Right ventricle myocardium superior (tissue), 1 donor: ENCODE measurements at places on chromosomes 3 and 15.

- DNase-seq = no peak
Observed at GRCh38 chr15:66100761-66101160, 152.8 kb downstream of the MEGF11 start.

DNA sequence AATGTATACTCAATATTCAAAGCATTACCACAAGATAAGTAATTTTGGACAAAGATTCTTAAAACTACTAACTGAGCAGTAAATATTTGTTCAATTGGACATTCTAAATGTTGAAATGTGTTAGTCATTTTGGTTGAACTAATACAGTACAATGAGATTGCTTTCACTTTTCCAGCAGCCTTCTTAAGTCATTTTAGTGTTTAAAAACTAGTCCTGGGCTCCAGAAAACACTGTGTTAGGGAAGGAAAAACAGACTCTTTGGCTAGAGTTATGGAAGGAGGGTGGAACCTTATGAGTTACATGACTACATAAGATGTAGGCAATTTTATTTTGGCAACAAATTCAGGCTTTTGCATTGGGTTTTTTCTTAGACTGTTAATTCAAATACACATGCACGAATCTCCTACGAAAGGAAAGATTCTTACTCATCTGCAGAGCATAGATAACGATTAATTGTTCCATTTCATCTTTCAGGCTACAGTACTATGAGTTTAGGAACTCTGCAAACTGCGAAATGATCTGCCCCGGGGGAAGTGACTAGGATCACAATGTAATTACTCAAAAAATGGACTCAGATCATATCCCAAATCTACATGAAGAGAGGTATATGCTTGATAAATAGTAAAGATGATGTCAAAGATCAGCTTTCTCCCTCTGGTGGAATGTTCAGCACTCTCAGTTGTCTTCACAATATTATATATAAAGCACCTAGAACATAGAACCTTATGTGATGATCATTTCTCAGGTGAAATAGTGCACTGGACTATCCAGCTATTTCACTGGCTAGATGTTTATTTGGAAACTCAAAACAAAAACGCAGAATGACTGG lies 492.8 kb upstream of the MDFIC2 start:
- no peak for DNase-seq

DNA sequence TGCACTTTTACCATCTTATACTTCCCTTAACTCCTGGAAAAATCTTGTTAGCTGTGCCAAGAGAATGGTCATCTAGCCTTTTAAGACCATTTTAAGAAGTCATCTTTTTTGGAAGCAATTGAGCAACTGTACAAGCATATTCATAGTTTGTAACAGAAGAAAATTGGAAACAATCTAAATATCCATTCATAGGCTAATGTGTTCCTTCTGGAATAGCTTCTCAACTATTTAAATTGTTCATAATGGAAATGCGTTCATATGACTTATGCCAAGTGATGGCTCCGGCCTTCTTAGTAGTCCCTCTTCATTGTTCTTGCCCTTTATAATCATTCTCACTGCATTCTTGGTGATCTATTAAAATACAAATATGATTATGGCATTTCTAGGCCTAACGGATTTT lies 17.4 kb upstream of the OSBPL11 start:
- no peak for DNase-seq

DNA sequence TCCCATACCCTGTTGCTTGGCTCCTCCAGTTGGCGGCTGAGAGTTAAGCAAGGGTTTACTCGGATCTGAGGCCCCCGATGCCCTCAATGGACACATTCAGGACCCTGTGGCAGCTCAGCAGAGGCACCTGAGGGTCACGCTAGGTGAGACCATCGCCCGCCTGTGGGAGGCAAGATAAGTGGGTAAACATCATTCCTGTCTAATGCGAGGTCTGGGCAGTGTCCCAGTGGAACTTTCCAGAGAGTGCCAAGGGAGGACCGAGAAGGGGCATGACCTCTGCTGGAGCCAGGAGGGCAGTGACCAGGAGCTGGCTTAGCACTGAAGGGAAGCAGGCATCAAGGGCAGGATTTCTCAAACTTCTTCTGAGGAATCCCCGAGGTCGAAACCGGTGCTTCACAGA lies 65.4 kb upstream of the SEC61A1 start:
- peak; percentile 67 for DNase-seq

- no peak for DNase-seq
Observed at GRCh38 chr3:127097481-127097880, 95.5 kb upstream of the PRR23E start.
